ENCODE measurements at places on chromosomes 3 and 15. TPM values are rescaled to one million over a fixed set of nuclear protein-coding genes. Genes with fewer than 3 reads are reported as not detected.

- H3K4me1 ChIP-seq: peaks cover 18% of the 10 kb centered on the region
- no peak overlapping the region for H3K4me3 ChIP-seq
- no peak for DNase-seq
- no peaks in the 10 kb centered on the region for H3K27me3 ChIP-seq
Observed at GRCh38 chr15:69812861-69813261, 284.9 kb downstream of the TLE3 start.

DNA sequence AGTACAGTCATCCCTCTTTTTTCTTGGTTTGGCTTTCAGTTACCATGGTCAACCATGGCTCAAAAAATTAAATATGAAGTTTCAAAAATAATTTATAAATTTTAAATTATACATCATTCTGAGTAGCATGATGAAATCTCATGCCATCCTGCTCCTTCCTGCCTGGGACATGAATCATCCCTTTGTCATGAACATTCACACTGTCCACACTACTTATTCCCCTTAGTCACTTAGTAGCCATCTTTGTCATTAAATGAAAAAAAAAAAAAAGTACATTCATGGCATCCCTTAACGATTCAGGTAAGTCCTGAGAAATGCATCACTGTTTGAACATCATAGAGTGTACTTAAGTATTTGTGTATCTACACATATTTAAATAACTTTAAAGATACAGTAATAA lies 1046.3 kb downstream of the ROBO2 start:
- no peaks in the 10 kb centered on the region for H3K36me3 ChIP-seq
- no peak overlapping the region for H3K4me3 ChIP-seq
- no peak for DNase-seq
- H3K27ac ChIP-seq: no peak overlapping the region
- H3K27me3 ChIP-seq: no peaks in the 10 kb centered on the region

DNA sequence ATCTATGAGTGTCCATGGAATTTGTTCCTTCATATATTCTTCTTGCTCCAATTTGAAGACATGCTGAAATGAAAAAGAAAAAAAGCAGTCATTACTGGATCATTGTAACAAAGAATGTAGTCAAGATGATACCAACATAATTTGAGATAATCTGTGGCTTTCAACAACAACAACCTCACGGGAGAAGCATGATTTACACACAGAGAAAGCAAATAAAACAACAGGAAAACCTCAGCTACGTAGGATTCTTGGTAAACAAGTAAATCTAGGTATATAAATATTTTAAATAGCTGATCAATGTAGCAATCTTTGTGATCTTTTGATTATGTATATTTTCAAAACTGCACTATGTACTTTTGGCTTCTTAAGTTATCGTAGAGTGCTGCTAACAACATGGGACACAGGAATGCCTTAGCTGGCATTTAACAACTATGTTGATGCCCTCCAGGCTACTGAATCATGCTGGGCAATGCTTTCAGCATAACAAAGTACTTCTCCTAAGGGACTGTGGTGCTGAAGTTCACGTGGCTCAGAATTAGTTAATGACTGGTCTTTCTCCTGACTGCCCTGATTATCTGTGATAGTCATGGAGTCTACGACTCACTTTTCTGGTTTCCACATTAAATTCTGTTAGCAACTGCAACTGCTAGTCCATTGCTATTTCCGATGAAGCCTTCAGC lies 96.5 kb upstream of the MYO5C start:
- H3K4me1 ChIP-seq: 0 out of 2 replicates have a peak, but pooled peaks cover 7% of the 10 kb centered on the region
- peak; percentile 17 for DNase-seq
- no peaks in the 10 kb centered on the region for H3K27me3 ChIP-seq
- no peak overlapping the region for H3K4me3 ChIP-seq

GRCh38 chr3:111081008-111081545 lies 9.5 kb downstream of the NECTIN3 start:
- no peaks in the 10 kb centered on the region for H3K4me1 ChIP-seq
- no peak overlapping the region for H3K27ac ChIP-seq
- no peaks in the 10 kb centered on the region for H3K27me3 ChIP-seq
- no peak overlapping the region for H3K4me3 ChIP-seq

GRCh38 chr15:77034695-77035489 lies 36.0 kb downstream of the TSPAN3 start:
- H3K4me3 ChIP-seq: no peak overlapping the region
- H3K36me3 ChIP-seq: 0 out of 2 replicates have a peak, but pooled peaks cover 3% of the 10 kb centered on the region
- no peak overlapping the region for H3K27ac ChIP-seq
- no peaks in the 10 kb centered on the region for H3K4me1 ChIP-seq

DNA sequence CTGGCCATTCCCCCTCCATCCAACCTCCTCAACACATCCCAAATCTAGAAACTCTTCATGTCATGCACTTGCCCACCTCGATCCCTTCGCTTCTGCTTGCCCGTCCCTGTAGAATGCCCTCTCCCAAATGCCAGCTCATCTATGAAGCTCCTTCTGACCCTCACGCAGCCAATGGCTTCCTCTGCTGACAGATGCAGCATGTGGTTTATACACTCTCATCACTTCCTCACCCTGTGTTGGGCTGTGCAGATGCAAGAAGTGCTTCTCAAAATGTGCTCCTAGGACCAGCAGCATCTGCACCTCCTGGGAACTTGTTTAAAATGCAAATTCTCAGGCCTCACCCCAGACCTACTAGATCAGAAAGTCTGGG lies 51.7 kb downstream of the SEMA5B start:
- H3K27ac ChIP-seq: no peak overlapping the region
- no peak overlapping the region for H3K4me3 ChIP-seq
- no peaks in the 10 kb centered on the region for H3K36me3 ChIP-seq
- DNase-seq: no peak
- H3K4me1 ChIP-seq: peaks cover 53% of the 10 kb centered on the region

GRCh38 chr3:84943379-84943778 lies 15.4 kb upstream of the CADM2 start:
- no peaks in the 10 kb centered on the region for H3K36me3 ChIP-seq
- H3K4me1 ChIP-seq: no peaks in the 10 kb centered on the region
- no peaks in the 10 kb centered on the region for H3K27me3 ChIP-seq
- H3K4me3 ChIP-seq: no peak overlapping the region
- no peak overlapping the region for H3K27ac ChIP-seq

- no peaks in the 10 kb centered on the region for H3K4me1 ChIP-seq
- no peaks in the 10 kb centered on the region for H3K36me3 ChIP-seq
- no peak overlapping the region for H3K27ac ChIP-seq
- no peak for DNase-seq
Observed at GRCh38 chr3:73908218-73908617, 283.5 kb upstream of the PDZRN3 start.

SLC27A2 gene
- 7.5 TPM for total RNA-seq

CCRL2 gene
- 1.2 TPM for total RNA-seq

PDZRN3 gene
- total RNA-seq: not detected

MYO5A gene
- 10.7 TPM for total RNA-seq

PLA2G4E gene
- total RNA-seq: not detected

CRYGS gene
- total RNA-seq: 4.4 TPM

SUCLG2 gene
- 59.4 TPM for total RNA-seq

RETNLB gene
- not detected for total RNA-seq

FGD5 gene
- total RNA-seq: not detected

CHRD gene
- not detected for total RNA-seq
